ENCODE measurements at places on chromosomes 5 and 9.
A peak's percentile ranks its signal among the peaks of the same experiment; 100 is the strongest.

- DNase-seq = no peak
These were observed 7.8 kb downstream of the ANGPTL2 start for GRCh38 chr9:127114606-127115005.

DNA sequence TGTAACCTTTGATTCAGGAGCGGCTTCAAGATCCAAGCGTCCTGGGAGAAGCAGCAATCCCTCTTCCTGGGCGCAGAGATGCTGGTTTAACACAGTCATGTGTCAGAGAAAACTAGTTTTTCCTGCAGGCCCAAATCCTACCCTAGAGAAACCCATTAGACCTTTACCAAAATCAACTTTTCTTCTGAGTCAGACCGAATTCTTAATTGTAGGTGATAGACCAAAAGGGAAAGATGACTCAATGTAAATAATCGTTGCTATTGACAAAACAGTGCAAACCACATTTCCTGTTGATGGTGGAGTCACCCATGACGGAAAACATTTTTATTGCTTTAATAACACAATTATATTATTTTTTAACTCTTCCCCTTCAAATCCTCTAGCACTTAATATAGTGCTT, 40.1 kb downstream of the SLC1A1 start:
- no peak for DNase-seq

- DNase-seq = no peak
These were observed 10.4 kb downstream of the BICD2 start for GRCh38 chr9:92754091-92754745.

GRCh38 chr9:89339807-89340206, 21.5 kb downstream of the SECISBP2 start:
- DNase-seq = no peak

DNA sequence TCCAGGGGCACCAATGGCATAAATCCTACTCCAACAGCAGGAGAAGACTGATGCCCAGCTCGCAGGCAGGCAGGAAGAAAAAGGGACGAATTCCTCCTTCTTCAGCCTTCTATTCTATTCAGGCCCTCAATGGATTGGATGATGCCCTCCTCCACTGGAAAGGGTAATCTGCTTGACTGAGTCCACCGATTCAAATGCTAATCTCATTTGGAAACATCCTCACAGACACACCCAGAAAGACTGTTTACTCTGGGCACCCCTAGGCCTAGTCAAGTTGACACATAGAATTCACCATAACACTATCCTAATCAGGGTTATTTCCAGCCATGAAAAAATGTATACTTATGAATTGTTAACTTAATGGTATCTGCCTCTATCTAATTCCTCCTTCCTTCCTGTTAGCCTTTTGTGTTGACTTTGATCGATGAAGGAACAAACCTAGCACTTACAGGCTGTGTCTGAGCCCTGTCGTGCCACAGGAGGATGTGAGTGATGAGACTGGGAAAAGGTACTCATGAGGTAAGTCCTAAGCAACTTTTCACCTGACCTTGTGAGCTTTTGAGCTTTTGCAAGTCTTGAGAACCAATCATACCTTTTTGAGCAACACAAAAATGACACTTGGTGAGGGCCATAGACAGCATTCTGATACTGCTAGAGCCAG, 36.5 kb downstream of the FOXD1 start:
- no peak for DNase-seq

- no peak for DNase-seq
These were observed 41.7 kb upstream of the BARX1 start for GRCh38 chr9:93996863-93997262.

DNA sequence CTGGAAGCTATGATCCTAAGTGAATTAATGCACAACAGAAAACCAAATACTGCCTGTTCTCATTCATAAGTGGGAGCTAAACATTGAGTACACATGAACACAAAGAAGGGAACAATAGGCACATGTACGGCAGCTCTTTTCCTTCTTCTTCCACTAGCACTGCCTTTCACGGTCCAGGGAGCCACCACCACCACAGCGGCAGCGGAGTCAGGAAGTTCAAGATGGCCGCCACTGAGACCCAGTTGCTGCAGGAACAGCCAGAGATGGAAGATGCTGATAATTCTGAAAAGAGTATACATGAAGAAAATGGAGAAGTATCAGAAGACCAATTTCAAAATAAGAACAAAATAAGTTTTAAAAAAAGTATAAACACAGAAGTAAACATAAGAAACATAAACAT, 39.5 kb upstream of the TNFSF15 start:
- no peak for DNase-seq

GRCh38 chr5:175728885-175729828, 71.3 kb downstream of the HRH2 start:
- DNase-seq = no peak

DNA sequence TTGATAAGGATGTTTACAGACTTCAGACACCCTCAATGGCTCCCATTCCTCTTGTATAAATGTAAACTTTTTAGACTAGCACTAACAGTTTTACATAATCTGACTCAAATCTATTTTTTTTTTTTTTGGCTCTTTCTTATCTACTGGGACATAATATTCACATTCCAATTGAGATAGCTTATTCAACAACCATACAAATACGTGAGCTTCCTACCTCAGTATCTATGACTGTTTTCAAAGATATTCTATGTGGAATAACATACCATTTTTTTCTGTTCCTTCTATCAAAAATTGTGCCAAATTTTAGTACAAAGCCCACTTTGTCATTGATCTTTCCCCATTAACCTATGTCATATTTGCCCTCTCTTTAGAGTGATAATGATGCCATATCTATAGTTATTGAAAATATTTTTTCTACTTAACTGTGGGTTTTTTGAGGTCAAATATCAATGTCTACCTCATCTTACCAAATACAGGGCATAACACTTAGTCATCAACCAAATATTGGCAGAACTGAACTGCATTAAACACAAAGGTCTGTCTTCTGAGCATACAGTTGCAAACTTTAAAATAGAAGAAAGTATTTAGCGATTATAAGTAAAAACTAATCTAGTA, 482.6 kb downstream of the PTPRD start:
- no peak for DNase-seq

GRCh38 chr5:175479125-175479881, 943 bp downstream of the SFXN1 start:
- no peak for DNase-seq

DNA sequence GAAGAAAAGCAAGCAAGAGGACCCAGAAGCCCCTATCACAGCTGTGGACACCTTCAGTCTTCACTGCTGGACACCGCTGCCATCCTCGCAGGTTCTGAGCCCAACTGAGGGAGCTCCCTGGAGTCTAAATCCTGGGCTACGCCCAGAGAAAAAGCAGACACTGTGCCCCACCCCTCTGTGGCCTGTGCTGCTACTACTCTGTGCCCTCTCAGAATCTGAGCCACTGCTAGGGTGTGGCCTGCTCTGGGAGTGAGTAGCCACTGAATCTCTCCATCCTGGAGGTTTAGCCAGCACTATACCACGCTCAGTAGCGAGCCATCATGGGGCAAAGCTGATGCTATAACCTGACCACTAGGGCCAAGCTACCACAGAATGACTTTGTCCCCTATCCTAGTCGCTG, 338.2 kb downstream of the NPR3 start:
- DNase-seq = peak; percentile 25

- peak; percentile 52 for DNase-seq
These were observed 78.5 kb upstream of the LRRTM2 start for GRCh38 chr5:138953387-138954256.

GRCh38 chr5:136679233-136679632, 313.9 kb upstream of the TRPC7 start:
- no peak for DNase-seq

GRCh38 chr9:135525241-135526088, 4.2 kb downstream of the LCN1 start:
- no peak for DNase-seq

- DNase-seq = no peak
These were observed 40.1 kb upstream of the STX17 start for GRCh38 chr9:99866398-99866797.

DNA sequence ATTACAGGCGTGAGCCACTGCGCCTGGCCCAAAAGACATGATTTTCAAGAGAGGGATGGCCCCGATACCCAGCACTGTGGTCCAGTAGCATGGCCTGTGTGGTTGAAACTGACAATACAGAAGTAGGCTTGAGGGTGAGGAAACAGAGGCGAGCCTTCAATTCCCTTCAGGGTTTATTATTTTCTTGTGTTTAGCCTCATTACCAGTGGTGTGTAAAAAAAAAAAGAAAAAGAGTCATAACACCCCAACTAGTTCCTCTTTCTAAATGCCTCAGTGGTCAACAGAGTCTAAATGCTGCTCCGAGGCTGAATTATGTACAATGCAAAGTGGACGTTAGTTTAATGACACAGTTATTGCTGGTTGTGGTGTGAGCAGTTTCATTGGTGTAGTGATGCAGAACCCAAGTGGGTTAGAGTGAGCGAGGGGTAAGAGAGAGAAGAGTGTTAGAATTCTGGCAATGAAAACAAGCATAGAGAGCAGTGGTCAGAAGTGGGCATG, 58.8 kb downstream of the SNX30 start:
- DNase-seq = no peak

DNA sequence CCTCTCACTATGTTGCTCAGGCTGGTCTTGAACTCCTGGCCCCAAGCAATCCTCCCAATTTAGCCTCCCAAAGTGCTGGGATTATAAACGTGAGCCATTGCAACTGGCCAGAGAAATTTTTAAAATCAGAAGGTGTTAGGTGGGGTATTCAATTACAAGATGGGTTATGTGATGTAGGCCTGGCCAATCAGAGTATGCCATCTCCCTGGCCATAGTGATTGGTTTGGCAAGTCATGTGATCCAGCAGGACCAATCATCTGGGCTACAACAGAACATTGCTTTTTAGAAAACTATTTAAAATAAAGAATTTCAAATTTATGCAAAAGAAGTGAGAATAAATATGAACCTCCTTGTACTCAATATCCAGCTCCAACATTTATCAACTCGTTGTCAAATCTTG, 22.4 kb downstream of the NMRK1 start:
- DNase-seq = no peak

GRCh38 chr5:89421035-89421434, 538.1 kb upstream of the MEF2C start:
- DNase-seq = peak; percentile 27

DNA sequence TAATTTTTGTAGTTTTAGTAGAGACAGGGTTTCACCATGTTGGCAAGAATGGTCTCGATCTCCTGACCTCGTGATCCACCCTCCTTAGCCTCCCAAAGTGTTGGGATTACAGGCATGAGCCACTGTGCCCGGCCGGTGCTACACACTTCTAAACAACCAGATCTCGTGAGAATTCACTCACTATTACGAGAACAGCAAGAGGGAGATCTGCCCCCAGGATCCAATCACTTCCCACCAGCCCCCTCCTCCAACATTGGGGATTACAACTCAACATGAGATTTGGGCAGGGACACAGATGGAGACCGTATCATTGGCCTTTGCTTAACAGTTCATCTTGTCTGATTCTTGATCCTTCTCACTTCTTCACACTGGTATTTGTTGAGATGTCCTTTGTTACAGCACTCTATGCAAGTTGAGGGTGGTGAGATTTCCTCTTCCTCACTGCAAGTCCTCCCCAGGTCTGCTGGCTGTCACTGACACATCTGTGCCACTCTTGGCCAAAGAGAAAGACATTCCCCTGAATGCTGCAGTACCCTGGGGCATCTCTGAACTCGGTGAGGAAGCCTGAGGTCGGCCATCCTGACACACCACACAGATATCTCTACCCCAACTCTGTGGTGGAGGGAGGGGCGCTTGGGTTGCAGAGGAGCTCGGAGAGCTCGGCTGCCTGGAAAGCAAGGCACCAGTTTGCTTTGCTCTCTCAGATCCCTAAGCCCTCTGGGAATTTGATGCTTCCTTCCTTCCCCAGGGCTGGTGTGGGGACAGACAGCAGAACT, 4.2 kb upstream of the SUB1 start:
- no peak for DNase-seq

DNA sequence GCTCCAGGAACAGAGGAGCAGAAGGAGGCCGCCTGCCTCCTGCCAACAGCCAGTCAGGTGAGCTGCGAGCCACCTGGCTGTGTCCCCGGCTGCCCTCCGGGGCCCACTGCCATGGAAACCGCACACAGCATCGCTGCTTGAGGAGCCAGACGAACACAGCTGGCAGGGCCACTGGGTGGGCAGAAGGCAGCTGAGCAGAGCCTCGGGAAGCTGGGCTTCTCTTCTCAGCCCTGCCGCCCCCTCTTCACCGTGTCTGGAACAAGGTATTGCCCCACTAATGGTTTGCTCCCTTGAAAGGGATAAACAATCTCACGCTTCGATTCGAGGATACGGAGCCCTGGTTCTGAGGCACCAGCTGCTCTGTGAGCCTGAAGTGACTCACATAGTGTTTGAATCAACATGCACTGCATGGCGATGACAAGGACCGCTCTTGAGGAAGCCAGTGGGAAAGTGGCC, 63.7 kb upstream of the RUFY1 start:
- no peak for DNase-seq

Data from H4 (cell line).